Urothelium cell line (cell line): ENCODE measurements at places on chromosomes 4 and X.
A peak's percentile ranks its signal among the peaks of the same experiment; 100 is the strongest.

DNA sequence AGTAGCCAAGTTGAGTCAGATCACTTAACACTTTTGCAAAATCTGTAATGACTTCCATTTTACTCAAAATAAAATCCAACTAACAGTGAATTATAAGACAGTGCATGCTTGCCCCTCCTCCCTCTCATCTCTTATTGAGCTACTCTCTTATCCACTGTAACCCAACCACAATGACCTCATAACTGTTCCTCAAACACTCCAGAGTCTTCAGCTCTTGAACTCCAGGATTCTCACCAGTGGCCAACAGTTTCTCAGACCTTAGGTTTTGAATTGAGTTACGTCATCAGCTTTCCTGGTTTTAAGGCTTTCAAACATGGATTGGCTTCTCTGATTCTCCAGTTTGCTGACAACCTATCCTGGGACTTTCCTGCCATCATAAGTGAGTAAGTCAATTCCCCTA is 938.3 kb downstream of the RAB28 start:
- DNase-seq: no peak

DNA sequence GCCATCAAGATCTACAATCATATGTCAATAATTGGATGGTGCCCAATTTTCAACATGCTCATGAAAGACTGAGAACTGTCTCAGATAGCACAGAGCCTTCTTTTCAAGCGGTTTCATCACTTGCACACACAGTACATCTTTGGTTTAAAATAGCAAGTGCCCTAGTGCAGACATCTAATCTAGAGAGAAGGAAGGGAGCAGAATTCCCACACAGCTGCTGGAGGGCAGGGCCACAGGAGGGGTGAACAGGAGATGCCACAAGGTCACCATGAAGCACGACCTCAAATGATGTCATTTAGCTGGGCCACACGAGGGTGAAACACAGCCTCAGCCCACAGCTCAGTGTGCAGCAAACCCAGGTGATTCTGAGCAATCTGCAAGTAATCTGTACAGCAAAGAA is 24.3 kb downstream of the LEF1 start:
- no peak for DNase-seq

- DNase-seq: no peak
Observed at GRCh38 chr4:138751309-138751708, 264.3 kb upstream of the NOCT start.

- no peak for DNase-seq
Observed at GRCh38 chrX:109707319-109707718, 25.7 kb downstream of the ACSL4 start.

DNA sequence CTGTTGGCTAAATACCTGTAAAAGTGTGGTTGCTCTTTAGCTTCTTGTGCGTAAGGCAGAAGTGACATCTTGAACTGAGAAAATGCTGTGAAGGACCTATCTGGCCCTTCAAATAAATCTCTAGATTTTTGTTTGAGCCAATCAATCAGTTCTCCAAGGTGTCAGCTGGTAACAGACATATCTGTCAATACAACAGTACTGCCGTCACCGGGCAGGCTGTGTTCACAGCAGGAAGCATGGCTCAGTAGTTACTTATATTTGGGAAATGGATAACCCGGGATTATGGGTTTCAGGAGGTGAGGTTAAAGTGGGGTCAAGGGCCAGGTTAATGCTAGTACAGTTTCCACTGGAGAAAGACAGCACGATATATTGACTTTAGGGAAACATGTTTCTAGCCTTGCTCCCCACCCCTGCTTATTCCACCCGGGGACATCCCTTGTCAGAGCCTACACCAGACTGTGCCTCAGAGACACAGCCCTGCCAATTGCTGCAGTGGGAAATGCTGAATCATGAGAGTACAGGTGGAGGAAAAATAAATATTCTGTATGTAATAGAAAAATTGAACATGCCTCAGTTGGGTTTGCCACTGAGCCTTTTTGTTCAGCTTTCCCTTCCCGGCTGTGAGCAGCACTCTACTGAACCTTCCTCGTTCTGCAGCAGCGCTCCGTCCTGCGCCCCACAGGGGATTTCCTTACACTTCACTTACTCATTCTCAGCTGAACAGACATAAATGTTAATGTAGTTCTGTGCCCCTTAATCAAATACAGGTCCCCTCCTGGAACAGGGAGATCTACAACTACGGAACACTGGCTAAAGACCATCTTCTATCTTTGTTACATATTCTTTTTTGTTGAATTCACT is 121.1 kb downstream of the MGST2 start:
- DNase-seq: no peak

DNA sequence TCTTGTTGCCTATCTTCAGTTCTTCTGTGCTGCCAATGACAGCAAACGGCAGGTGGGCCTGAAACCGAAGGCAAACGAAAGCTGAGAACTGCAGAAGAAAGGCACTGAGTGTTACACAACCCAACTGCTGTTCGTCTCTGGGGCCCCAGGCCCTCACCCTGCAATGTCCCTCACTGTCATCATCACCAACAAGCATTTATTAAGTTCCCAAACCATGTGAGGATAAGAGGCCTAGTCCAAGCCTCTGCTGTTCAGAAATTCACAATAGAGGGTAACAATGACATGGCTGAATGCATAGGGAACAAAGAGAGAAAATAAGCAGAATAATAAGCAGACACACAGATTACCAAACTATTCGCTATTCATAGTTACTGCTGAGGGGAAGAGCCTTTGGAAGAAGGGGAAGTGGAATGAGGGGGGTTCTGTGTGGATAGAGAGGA is 34.5 kb upstream of the NKRF start:
- no peak for DNase-seq

- no peak for DNase-seq
Observed at GRCh38 chr4:8786166-8786565, 85.5 kb downstream of the HMX1 start.

- no peak for DNase-seq
Observed at GRCh38 chr4:115119804-115120352, 6.5 kb upstream of the NDST4 start.

DNA sequence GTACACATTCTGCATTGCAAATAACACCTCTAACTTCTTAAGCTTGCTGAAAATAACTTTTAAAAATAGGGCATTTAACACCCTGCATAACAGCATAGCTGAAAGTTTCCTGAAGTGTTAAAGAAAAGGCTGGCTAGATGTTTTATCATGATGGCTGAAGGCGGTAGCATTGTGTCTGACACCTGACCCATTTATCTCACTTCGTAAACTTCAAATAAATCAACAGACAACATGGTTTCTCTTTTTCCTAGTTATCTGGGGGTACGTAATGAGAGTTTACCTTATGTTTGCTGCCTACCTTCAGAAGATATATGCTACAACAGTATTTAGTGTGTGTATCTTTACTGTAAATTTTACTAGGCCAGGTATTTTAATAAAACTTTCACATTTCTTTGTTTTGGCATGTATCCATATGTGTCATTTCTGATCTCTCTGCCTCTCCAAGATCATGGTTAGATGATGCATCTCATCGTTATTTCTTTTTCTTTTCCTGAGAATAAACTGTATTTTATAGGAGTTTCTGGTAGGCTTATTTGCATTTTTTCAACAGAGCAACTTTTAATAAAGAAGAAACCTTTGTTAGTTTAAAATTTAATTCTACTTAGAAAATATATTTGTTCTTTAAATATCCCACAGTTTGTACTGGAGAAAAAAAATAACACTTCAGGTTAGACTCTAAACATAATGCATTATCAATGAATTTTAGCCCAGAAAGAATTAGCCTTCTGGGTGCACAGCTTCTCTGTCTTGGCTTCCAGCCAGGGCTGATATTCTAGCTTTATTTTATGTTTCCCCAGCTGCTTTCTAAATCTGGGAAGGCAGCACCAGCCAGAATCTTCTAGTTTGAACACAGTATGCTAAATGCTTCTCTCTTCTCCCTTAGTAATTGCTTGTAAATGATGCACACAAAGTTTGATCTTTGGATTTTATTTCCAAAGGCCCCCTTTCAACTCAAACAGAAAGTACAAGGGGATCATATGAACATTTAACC is 2.9 kb downstream of the NDST4 start:
- DNase-seq: no peak

- DNase-seq: no peak
Observed at GRCh38 chrX:103338663-103339062, 8.6 kb downstream of the TCEAL7 start.

DNA sequence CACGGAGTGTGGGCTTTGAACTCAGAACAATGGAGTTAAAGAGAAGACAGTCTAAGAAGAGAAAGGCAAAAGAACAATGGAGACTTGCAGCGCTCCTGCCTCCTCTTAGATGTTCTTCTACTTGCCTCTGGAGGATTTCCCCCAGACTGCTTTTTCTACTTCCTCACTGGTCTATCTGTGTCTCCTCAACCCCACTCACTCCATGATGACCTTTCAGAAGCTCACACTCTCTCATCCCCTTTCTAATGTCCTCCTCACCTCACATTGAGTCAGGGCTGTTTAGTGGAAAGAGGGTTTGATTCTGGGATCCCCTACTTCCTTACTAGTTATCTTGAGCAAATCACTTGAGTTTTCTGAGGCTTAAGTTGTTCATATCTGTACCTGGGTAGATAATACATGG is 12.2 kb upstream of the HERC6 start:
- no peak for DNase-seq

GRCh38 chrX:123173833-123174232 is 10.2 kb upstream of the GRIA3 start:
- no peak for DNase-seq

DNA sequence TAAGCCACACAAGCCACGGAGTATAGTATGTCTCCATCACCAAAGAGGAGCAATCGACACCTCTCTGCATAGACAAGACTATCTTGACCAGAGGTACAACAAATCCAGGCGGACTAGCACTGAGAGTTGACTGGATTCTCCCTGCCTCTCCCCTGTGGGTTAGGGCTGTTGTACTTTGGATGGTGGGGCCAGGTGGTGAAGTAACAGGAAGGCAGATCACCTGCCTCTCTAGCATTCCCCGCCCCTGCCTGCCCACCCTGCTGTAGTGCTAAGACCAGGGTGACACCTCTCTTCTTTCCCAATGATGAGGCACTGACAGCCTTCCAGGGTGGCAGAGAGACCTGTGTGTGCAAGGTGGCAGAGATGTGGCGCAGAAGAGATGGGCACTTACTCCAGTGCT is 47.5 kb upstream of the TRIM2 start:
- DNase-seq: no peak

- peak; percentile 18 for DNase-seq
Observed at GRCh38 chr4:87103691-87104187, 116.7 kb downstream of the KLHL8 start.

DNA sequence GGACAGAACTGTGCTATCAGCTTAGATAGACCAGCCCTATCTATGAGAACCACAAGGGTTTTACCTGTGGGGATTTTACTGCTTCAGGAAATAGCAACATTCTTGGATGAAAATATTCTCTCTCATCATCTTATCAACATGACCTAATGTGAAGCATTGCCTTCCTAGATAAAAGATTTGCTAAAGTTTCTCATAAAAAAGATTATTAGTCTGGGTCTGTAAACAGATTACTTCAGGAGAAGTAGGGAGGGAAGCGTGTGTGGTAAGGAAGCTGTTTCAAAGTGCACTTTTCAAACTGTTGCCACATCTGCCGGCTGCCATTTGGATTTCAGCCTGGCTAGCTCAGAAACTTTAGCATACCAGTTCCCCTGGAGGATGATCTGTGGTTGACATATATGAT is at the start of gene NOX1:
NOX1 (minus strand) TSS at position 35 of the 400 bp plus-strand sequence. CDS start 220 bp downstream, outside the sequence.
- no peak for DNase-seq

DNA sequence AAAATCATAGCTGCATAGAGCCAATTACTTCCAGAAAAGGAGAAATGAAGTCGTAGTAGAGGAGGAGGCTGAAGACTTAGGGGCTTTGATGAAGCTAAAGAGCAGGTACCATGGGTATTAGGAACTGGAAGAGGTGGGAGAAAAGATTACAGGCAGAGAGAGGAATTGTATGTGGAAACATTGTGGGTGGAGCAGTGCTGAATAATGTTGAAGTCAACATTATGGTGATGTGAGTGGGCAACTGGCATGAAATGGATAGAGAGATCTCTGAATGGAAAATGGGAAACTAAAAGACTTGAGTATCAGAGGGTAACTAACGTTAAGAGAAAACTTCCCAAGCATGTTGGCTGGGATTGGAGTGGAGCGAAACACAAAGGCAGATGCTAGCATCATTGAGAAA is 92.5 kb downstream of the AREG start:
- DNase-seq: no peak

DNA sequence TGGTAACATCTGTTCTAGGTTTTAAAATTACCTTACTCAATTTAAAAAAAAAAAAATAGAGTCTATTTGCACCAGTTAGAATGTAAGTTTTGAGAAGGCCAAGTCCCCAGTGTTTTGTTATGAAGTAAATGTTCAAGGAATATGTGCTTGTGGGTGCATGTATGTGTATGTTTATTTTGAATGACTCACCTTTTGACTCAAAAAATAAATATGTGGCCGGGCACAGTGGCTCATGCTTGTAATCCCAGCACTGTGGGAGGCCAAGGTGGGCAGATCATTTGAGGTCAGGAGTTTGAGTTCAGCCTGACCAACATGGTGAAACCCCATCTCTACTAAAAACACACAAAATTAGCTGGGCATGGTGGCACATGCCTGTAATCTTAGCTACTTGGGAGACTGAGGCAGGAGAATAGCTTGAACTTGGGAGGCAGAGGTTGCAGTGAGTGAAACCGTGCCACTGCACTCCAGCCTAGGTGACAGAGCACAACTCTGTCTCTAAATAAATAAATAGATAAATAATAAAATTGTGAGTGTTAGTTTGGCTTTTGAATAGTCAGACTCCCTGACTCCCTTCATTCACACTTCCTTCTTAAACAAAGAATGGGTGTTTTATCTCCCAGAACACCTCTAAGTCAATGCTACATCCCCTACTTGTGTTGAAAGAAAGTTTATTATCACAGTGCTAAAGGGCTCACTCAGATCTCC is 511.3 kb upstream of the PCDH7 start:
- no peak for DNase-seq

DNA sequence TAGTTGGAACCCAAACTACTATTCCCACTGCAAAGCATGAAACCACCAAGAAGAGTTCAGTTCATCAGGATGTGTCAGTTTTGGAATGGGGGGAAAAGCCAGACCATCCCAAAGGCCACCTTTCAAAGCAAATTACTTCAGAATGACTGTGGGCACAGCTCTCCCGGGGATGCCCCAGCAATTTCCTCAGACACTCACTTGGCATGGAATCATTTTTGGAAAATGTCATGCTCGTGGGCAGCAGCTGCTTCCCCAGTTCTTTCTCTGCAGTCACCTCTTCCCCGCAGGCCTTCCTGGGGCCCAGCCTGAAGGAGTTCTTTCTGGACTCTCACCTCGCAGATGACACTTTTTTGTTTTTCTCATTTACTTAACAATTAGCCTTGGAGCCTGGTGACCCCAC is 350.3 kb downstream of the NR3C2 start:
- DNase-seq: no peak

GRCh38 chrX:45668686-45669443 is 468.2 kb upstream of the DIPK2B start:
- peak; percentile 49 for DNase-seq

DNA sequence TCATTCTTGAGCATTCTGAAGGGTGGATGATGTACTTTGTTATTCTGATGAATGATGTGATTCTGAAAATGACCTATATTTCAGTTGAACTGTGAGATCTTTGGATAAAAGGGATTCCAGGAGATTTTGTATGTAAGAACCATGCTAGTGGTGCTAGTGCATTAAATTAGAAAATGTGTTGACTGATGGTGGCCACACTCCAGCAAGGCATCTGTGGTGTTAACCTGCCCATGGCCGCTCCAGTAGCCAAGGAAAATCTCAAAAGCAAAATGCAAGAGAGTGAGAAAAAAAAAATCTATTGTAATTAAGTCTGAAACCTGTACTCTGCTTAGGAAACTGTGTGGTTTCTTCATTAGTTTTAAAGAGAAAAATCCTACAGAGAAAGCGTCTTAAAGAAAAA is 93.5 kb downstream of the WWC2 start:
- no peak for DNase-seq
